ENCODE measurements at places on chromosomes 2 and 18.

DNA sequence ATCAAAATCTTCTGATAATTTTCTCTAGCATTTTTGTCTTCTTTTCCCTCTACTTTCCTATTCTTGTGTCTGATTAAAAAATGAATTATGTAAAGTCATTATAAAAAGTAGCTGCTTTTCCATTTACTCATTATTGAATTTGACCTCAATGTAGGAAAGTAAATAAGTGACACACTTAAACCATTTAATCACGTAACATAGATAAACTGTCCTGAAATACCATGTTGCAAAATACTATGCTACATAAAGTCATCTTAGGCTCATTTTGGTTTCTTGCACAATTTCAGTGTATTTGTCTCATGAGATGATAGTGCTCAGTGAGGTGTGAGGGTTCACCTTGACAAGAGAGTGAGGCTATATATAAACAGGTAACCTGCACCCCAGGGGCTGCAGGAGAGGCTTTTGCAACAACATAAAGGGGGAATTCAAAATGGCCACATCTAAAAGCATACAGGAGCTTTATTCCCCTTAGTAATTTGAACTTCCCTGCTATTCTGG is 502.7 kb downstream of the RNF144A start:
- no peak for DNase-seq

DNA sequence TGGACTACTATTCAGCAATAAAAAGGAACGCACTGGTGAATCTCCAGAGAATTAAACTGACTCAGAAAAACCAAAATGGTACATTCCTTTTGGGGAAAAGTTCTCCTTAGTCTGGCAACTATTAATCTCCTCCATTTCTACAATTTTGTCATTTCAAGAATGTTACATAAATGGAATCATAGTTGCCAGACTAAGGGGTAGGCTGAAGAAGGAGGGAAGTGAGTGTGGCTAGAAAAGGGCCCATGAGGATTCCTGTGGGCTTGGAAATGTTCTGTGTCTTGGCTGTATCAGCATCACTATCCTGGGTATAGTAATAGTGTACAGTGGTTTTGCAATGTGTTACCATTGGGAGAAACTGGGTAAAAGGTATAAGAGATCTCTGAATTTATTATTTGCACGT is 72.4 kb downstream of the ZAP70 start:
- DNase-seq: no peak

- no peak for DNase-seq
These were observed 10.9 kb downstream of the CLASP1 start for GRCh38 chr2:121638333-121638732.

- no peak for DNase-seq
These were observed 33.4 kb downstream of the NCK2 start for GRCh38 chr2:105778080-105778607.

DNA sequence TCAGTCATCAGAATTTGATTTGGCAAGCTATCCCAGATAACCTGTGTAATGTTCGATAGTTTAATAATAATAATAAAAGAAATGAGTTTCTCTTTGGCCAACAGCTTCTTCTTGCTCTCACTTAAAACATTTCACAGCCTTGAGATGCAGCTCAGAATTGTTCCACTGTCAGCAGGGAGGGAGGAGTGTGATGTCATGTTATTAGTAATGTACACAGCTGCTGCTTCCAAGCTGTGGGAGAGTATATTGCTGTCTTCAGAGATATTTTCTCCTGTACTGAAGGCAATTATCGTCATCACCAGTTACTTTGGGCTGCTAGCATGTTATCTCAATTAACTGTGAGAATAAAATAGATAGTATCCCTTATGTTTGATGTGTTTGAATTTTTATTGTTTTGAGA is 146.9 kb upstream of the MAP3K20 start:
- DNase-seq: no peak

- no peak for DNase-seq
These were observed 36.9 kb downstream of the MAIP1 start for GRCh38 chr2:199992296-199992695.

- no peak for DNase-seq
These were observed 98.4 kb downstream of the UXS1 start for GRCh38 chr2:106095478-106096298.

DNA sequence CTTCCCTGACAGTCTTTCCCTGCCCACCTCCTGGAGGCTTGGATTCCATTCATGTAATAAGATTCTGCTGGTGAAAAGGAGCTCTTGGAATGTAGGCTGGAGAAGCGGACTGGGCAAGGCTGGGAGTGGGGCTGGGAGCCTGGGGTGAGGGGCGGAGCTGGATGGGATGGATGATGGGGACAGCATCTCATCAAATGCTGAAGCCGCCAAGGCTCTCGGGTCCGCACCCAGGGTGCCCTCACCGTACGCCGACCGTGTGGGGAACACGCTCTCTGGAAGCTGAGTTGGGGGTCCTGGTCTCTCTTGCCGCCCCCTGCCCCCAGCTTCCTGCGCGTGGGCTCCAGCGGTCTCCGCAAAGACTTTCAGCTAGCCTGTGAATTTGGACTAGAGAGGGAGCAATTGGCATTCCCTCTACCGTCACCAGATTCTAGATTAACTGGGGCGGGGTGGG is 9.1 kb downstream of the RAX start:
- DNase-seq: no peak

DNA sequence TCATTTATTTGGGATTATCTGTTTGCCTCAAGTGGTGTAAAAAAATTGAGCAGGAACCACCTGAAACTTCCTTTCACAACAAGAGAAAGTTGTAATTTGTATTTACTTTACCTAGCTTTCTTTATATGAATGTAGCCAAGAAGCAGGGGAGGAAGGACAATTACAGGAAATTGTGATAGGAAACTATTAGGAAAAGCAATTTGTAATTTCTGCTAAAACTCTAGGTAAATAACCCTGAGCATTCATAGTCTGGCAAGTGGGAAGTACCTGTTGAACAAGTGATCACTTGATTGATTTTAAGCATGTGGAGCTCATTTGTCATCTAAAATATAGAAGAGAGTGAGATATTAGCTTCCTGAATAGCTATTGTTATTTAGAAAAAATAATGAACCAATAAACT is 5.0 kb downstream of the TFPI start:
- no peak for DNase-seq
